ENCODE measurements at places on chromosomes 7 and 10.

- DNase-seq = no peak
These were observed 19.0 kb upstream of the RET start for GRCh38 chr10:43057831-43058340.

GRCh38 chr7:101634196-101634717 is 5.2 kb upstream of the MYL10 start:
- no peak for DNase-seq

DNA sequence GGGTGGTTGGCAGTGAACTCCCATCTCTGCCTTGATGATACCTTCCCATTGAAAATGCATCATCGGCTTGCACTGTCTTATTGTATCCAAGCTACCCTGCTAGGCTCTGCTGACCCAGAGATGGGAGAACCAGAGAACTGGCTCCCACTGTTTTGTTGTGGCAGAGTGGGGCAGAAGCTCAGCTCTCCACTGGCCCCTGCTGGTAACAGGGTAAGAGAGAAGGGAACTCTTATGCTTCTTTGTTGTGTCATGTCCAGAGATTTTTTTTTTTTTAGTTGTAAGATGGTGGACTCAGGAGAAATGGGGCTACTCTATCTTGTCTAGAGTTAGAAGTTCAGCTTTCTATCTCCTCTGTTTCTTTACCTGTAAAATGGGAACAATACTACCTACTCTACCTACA is 100.5 kb upstream of the SDK1 start:
- DNase-seq = no peak

GRCh38 chr7:155303039-155303593 is 5.4 kb downstream of the INSIG1 start:
- no peak for DNase-seq

DNA sequence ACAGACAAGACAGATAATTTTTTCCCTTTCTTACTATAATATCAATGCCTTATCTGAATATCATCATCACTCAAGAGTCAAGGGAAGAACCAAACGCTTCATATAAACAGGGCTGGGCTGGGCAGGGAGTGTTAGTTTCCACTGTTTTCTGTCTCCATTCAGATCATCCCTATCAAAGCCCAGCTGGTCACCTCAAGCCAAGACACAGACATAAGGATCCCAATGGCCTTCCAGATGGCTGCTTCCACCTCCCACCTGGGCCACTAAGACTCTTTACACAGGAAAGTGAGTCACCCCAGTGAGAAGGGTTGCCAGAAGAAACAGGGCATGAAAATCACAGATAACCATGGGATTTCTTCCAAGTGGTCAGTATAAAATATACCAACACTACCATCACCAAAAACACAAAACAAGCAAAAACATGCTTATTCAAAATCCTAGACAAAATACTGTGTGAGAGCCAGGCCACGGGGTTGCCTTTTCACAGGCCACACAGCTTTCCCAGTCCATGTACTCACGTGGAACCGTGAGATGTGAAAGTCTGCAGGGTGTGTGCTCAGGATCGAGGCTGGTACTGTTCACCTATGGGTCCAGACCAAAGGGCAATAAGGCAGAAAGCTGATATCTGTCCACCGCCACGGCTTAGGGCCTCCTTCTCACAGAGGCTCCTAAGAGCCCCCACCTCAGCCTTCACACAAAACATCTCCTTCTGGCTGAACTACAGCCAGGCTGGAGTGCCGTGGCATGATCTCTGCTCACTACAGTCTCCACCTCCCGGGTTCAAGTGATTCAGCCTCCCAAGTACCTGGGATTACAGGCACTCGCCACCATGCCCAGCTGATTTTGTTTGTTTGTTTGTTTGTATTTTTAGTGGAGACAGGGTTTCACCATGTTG is 5.7 kb downstream of the PRSS1 start:
- DNase-seq = no peak

DNA sequence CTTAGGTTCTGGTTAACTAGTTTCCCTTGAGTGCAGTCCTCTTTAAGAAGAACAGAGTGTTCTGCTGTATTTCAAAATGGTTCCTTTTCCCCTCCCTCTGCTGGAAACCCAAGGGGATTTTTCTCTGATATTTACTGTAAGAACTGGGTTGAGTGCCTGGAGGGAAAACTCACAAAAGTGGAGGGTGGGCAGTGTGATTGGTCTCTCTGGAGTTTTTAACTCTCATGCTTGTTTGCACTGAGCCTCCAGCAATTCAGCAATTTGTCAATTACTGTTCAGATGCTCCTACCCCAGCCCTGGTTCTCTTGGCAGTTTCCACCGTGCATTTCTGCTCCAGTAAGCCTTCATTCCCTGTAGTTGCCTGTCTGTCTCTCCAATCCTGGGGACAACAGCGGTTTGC is 273.4 kb upstream of the SORCS1 start:
- DNase-seq = no peak

- no peak for DNase-seq
These were observed 249.8 kb downstream of the TRIL start for GRCh38 chr7:28708033-28708951.

- DNase-seq = no peak
These were observed 36.7 kb downstream of the WAC start for GRCh38 chr10:28569506-28570159.

GRCh38 chr7:155713384-155713783 is 68.9 kb downstream of the RBM33 start:
- DNase-seq = peak; percentile 7

DNA sequence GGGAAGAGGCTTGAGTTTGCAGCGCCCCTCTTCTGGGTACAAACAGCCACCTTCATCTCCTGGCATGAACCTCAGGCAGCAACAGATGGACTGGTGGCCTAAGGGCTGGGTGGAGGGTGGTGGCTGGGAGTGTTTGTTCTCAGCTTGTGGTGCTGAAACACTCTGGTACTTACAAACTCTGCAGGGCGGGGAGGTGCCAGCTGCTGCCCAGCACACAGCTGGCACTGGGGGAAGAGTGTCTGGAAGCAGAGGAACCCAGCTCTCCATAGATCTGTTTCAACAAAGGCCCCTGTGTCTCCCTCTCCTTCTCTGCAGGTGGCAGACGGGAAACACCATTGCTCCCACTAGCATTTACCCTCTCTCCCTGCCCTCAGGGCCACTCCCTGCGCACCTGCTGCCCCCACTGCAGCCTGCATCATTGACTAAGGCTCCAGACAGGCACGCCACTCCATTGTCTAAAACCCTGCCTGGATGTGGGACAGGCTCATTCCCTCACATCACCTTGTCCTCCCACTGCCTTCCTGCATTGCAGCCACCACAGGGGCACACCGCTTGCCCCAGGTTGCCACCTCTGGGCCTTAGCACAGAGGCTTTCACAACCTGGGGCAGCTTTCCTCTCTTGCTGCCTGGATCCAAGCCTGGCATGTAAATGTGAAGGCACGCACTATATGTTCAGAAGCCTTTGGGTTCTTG is 6.5 kb downstream of the ARHGAP22 start:
- no peak for DNase-seq

DNA sequence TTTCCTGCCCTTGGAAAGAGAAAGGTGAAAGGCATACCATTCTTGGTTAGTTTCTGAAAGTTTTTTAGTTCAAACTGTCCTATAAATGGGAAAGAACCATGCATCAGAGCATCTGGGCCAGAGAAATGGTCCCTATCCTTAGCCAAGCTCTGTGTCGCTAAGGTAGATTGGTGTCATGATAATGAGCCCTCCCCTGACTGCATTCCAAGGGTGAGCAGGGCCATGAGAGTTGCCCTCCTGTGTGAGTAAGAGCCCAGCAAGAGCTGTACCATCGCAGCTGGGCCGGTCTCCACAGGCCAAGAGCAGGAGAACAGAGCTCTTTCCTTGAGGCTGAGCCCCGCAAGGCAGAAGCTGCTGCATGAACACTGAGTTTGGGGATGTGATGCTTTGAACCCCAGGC is 30.3 kb downstream of the GRB10 start:
- DNase-seq = no peak

GRCh38 chr10:91590904-91591796 is 41.7 kb downstream of the PPP1R3C start:
- no peak for DNase-seq

- no peak for DNase-seq
These were observed 126.4 kb downstream of the GNAT3 start for GRCh38 chr7:80385508-80385907.

GRCh38 chr7:113283861-113284260 is 165.5 kb upstream of the SMIM30 start:
- DNase-seq = no peak

- DNase-seq = no peak
These were observed 73.2 kb upstream of the GTF2I start for GRCh38 chr7:74584160-74584954.

DNA sequence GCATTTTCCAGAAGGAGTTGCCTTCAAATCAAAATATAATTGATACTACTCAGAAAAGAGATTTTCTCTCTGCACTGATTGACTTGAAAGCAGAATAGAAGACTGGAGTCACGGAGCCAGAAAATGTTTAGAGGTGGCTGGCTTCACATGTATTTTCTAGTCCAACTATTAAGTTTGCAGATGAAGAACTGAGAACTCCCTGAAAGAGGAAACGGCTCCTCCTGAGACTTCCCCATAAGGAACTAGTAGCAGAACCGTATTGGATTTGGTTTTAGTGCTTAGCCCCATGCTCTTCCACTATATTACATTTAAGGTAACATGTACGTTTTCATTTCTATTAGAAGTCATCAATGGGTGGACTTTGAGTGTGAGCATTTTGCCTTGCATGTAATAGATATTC is 946.3 kb downstream of the CNTNAP2 start:
- DNase-seq = no peak

- peak; percentile 97 for DNase-seq
These were observed 23.6 kb downstream of the DAGLB start for GRCh38 chr7:6423942-6424701.

- no peak for DNase-seq
These were observed 82.1 kb upstream of the HPS1 start for GRCh38 chr10:98528805-98529183.

DNA sequence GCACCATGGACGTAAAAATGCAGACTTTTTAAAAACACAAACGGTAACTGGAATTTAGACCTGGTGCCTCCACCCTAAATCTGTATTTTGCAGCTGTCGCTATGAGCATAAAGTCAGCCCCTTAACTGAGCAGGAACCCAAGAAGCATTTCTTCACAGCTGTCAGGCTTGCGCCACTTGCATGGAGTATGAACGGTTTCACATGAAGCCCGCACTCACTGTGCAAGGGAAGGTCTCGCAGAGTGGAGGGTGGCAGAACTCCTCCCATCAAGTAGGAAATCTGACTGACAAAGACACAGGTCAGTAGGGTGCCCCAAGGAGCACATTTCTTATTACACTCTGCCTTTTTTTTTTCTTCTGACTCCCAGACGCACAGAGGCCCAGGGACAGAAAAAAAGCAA is 58.5 kb downstream of the ELMO1 start:
- DNase-seq = peak; percentile 38

DNA sequence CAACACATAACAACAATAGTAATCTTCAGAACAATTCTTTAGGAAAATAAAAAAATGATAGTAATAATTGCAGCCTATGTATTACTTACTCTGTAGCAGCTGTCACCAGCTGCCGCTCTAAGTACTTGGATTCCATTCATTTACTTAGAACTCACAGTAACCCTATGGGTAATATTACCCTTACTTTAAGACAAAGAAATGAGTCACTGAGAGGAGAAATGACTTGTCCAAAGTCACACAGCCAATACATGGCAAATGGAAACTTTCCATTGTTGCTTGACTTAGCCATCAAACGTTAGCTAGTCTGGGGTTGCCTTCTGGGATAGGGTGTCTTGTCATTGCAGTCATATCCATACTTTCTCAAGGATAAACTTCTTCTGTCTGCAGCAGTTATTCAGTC is 3.6 kb downstream of the CCNY start:
- no peak for DNase-seq

GRCh38 chr7:148042935-148043631 is 547.5 kb upstream of the C7orf33 start:
- no peak for DNase-seq

DNA sequence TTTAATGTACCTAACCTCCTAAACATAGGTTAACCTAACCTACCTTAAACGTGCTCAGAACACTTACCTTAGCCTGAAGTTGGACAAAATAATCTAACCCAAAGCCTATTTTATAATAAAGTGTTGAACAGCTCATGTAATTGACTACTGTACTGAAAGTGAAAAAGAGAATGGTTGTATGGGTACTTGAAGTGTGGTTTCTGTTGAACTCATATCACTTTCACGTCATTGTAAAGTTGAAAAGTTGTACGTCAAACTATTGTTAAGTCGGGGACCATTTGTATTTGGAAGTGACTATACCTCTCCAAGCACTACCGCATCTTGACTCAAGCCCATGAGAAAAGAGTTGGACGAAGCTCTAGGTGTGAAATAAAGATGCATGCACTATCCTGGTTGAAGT is 37.9 kb upstream of the ASAH2 start:
- no peak for DNase-seq

GRCh38 chr7:112006071-112006470 is 200.1 kb downstream of the DOCK4 start:
- no peak for DNase-seq

GRCh38 chr7:31059551-31059950 is 7.4 kb downstream of the ADCYAP1R1 start:
- no peak for DNase-seq

- DNase-seq = no peak
These were observed 34.9 kb downstream of the TASOR2 start for GRCh38 chr10:5719546-5719945.

- DNase-seq = peak; percentile 77
These were observed 97.8 kb downstream of the CHST15 start for GRCh38 chr10:123995461-123996131.

DNA sequence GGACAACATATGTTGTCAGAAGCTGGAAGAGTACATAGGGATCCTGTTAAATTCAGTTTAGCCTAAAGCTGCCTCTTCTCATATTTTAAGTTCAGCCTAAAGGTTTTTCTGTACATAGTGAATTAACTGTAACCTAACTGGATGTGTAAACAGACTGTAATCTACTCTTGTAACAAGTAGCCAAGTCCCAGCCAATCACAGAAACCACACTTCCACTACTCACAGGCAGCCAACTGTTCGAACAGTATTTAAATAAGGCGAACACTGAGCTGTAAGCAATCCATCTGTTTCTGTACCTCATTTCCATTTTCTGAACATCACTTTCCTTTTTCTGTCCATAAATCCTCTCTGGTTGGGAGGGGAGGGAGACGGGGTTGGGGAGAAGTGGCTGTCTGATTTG is 15.0 kb upstream of the STN1 start:
- no peak for DNase-seq

Data from CD14-positive monocyte (primary cell).